NCI-H774 (cell line): ENCODE measurements at places on chromosomes 11 and 22.

DNA sequence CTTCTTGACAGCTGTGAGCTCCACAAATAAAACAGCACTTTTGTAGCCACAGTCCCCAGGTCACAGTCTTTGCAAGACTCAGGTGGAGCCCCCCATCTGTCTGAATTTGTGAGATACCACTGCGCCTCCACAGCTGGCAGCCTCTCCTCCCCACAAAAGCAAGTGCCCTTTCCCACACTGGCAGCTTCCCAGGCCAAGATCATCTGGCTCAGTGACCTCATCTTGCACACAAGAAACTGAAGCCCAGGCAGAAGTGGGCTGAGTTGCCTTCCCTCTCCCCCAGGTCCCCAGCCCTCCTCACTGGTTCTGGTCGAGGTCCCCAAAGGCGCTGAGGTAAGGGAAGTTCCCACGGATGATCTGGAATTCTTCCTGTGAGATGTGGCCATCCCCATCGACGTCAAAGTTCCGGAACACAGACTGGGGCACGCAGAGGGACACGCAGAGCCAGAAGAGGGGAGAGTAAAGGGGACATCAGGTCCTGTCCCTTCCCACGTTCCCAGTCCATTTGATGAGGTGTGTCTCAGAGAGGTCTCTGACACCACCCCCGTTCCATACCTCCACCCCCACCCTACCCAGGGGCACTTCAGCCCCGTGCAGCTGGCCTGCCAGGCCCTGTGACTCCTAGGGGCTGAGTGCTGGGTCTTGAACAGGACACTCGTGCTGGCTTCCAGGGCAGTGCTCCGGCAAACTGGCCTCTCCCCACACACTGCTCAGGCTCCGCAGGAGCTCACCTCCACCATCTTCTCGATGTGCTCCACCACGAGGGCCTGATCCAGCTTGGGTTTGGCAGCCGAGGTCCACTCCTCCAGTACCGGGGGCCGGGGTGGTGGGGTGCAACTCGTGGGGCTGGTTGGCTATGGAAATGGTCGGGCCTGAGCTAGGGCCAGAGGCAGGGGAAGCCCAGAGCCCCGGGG is 8.9 kb downstream of the RASGRP2 start:
- no peak for DNase-seq

DNA sequence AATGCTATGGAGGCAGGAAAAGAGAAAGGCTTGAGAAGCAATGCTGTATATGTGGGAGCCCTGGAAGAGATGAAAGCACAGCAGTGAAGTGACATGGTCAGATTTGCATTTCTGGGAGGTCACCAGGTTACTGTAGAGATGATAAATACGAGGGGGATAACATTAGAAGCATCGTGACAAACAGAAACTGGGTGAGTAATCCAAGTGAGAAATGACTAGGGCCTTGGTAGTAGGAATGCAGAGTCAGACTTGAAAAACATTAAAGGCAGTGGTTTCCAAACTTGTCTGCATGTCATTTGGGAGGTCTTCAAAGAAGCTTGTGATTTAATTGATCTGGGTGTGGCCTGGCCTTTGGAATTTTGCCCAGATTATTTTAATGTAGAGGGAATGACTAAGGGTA is 43.9 kb downstream of the CCDC34 start:
- DNase-seq: no peak

GRCh38 chr11:11717064-11717725 is 95.4 kb upstream of the GALNT18 start:
- no peak for DNase-seq

DNA sequence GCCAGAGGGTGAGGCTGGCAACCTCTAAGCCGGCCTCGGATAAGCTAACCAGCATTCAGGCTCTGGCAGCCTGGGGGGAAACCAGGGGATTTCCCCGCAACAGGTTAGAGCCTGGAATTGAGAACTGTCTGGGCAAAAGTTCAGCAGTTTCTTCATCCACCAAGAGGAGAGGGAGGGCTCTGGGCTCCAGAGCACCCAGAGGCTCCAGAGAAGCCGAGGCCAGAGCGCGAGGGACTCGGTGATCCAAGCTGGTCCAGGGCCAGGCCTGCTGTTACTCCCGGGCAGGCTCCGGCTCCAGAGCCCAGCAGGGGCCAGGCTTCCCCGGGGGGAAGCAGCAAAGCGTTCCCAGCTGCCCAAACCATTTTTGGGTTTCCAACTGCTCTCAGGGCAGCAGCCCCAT is 13.3 kb upstream of the SH3BP1 start:
- DNase-seq: no peak

- DNase-seq: no peak
Measured at GRCh38 chr11:64712430-64713015, 10.5 kb downstream of the NRXN2 start.

- DNase-seq: no peak
Measured at GRCh38 chr22:39253435-39254070, 8.8 kb upstream of the PDGFB start.
